ENCODE measurements at places on chromosomes 4 and X.
A peak's percentile ranks its signal among the peaks of the same experiment; 100 is the strongest.

DNA sequence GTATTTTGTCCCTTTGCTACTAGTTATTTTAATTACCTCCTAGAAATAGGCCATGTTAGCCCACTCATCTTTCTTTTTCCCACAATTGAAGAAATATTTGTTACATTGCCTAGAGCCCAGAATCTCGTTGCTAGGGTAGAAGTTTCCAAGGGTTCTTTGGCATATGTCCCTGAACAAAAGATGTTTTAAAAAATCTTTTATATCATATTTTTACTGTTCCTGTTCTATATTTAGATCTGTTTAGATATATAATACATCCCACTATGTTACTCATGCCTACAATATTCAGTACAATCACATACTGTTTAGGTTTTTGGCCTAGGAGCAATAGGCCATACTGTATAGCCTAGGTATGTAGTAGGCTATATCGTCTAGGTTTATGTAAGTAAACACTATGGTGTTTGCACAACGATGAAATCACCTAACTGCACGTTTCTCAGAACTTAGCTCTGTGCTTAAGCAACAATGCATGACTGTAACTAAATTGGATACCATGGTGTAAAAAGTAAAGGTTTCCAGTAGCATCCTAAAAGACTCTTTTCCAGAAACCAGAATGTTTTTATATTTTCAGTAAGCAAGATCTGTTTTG lies 236.0 kb upstream of the SLIT2 start:
- DNase-seq: no peak

- DNase-seq: no peak
These were observed 115.4 kb upstream of the ESX1 start for GRCh38 chrX:104370089-104370488.

DNA sequence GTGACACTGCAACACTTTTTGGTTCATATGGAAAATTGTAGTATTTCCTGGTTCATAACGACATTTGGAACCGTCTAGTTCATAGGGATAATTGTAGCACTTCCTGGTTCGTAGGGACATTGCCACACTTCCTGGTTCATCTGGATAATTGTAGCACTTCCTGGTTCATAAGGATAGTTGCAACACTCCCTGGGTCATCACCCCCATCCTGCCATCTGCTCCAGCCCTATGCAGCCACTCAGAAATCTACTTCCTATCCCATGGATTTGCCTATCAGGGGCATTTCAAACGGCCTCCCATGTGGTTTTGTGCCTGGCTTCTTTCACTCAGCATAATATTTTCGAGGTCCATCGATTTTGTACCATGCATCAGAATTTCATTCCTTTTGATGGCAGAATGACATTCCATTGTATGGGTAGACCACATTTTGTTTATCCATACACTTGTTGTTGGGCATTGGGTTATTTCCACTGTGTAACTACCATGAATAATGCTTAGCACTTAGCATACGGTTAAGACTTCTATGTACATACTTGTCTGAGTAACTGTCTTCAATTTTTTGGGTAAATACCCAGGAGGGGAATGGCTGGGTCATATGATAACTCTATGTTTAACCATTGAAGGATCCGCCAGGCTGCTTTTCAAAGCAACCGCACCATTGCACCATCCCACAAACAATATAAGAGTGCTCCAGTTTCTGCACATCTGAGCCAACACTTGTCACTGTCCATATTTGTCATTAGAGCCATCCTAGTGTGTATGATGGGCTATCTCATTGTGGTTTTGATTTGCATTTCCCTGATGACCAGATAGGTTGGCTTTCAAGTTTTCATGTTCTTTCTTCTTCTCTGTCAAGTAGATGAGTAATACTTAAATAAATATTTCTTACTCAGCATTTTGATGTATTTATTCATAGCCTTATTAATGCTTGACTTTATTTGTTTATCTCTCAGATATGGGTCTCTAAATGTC lies 58.3 kb upstream of the CD99 start:
- no peak for DNase-seq

- no peak for DNase-seq
These were observed 55.1 kb upstream of the SLC4A4 start for GRCh38 chr4:71283642-71284257.

GRCh38 chr4:149980941-149981340 lies 97.3 kb upstream of the DCLK2 start:
- DNase-seq: peak; percentile 35

GRCh38 chrX:32597777-32598176 lies 613.6 kb downstream of the DMD start:
- no peak for DNase-seq

- no peak for DNase-seq
These were observed 31.2 kb upstream of the LRPAP1 start for GRCh38 chr4:3563403-3563802.

- no peak for DNase-seq
These were observed 286.4 kb upstream of the FAT1 start for GRCh38 chr4:187010052-187010451.

DNA sequence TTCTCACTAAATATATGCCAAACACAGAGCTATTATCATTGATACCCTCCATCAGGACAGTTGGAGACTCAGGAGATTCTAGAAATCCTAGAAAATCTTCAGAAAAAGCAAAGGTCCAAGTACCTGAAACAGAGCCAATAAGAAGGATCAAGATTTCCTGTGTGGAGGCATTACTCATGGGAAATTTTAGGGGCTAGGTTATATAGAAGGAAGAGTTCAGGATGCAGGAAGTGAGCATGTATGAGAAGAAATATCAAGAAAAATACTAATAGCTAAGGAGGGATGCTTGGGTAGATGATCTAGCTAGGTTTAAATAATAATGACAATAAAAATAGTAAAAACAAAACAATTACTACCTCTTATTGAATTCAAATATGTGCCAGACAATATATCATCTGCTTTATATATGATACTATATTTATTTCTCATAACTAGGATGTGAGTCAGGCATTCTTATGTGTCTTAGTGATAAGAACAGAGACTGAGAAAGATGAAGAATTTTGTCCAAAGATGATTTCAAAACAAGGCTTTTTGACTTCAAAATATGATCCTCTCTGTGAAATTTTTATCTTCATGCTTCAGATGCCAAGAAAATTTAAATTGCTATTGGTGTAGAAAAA lies 66.4 kb upstream of the HHIP start:
- no peak for DNase-seq

GRCh38 chr4:41304221-41304620 lies 47.5 kb downstream of the UCHL1 start:
- DNase-seq: no peak

DNA sequence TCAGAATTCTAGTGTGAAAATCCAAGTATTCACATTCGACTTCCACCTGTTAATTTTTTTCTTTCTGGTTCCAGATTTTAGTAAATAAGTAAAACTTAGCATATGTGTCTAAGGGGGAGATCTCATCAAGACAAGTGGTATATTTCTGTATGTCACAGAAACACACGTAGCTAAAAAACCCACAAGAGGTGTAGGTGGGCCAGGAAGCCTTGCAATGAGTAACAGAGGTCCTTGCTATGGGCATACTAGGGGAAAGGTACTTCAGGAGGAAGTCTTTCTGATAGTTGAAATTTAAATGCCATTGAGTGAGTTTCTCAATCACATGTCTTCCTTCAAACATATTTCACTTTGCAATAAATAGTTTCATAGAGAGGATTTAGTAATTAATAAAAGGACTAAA lies 315.8 kb downstream of the MID1IP1 start:
- no peak for DNase-seq

- no peak for DNase-seq
These were observed 2.8 kb upstream of the NELFA start for GRCh38 chr4:2011583-2011982.

GRCh38 chr4:89539374-89539773 lies 231.8 kb upstream of the GPRIN3 start:
- DNase-seq: no peak

DNA sequence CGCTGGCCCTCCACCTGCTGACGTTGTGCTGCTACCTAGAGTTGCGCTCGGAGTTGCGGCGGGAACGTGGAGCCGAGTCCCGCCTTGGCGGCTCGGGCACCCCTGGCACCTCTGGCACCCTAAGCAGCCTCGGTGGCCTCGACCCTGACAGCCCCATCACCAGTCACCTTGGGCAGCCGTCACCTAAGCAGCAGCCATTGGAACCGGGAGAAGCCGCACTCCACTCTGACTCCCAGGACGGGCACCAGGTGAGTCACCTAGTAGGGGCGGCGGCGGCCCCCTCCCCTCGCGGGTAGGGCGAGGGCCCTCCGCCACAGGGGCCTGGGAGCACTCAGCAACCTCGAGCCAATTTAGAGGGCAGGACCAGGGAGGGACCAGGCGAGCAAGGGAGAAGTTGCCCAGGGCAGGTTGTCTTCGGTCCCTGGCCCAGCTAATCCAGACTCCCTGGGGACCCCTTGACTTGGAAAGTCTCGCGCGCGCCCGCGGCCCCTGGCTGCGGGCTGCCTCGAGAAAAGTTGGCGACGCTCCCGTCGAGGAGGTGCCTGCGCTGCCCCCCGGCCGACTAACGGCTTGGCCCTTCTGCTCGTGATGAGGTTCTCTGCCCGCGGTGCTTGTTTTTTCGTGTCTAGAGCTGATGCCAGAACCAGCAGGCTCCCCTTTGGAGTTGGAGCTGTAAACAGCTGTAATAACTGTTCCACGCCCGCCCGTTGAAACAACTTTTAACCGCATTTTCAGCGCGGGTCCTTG lies 717 bp downstream of the EDA start:
- no peak for DNase-seq

- no peak for DNase-seq
These were observed 4.0 kb upstream of the IRS4 start for GRCh38 chrX:108740299-108740774.

DNA sequence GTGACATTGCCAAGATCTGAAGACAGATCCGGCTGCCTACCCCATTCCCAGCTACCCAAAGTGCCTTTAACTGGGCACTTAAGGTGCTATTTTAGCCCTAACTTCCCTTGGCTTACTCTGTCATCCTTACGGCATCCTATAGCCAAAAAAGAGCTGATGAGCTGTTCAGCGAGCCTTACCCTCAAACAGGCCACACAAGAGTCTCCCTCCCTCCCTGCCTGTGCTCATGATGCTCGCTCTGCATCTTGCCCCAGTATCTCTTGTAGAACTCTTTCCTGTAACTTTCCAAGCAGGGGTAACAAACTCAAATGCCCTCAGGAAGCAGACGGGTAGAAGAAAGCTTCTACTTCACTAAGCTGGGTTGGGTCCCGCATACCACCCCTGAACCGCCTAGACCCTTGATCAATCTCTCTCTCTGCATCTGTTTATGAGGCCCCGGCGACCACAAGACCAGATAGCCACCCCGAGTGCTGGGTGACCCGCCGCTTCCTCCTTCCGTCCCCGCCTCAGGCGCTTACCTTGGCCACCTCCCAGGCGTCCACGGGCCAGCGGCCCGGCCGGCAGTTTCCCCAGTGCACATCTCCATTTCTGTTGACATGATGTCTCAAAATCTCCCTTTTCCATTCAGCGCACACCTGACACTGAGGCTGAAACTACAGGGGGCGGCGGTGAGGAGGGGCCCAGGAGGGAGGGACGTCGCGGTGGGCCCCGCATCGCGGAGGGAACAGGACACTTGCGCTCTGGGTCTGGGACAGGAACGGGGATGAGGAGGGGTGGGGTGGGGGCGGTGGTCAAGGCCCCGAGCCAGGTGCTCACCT lies 663 bp downstream of the CXorf38 start:
- no peak for DNase-seq

DNA sequence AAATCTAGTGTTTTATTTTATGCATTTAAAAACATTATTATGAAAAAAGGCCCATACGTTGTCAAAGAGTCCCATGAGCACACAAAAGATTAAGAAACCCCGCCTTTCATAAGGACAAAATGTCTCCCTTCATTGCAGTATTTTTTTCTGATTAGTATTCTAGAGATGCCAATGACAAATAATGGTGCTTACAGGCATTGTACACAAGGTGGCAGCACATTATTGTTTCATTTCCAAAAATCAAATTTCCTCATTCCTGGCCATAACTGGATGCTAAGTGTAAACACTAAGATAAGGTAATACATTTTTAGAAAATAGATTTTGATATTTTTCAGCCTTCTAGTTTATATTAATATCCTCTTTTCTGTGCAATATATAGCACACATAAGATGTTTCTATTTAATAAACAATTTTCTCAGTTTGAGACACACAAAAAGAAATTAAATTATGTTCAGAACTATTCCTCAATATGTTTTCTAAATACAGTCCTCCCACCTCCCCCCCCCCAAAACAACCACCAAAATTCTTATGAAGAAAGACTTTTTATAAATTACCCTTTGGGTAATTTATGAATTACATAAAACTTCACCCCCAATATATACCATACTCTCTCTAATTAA lies 47.7 kb downstream of the TIGD2 start:
- peak; percentile 34 for DNase-seq

GRCh38 chr4:147367891-147368290 lies 113.0 kb upstream of the EDNRA start:
- no peak for DNase-seq

DNA sequence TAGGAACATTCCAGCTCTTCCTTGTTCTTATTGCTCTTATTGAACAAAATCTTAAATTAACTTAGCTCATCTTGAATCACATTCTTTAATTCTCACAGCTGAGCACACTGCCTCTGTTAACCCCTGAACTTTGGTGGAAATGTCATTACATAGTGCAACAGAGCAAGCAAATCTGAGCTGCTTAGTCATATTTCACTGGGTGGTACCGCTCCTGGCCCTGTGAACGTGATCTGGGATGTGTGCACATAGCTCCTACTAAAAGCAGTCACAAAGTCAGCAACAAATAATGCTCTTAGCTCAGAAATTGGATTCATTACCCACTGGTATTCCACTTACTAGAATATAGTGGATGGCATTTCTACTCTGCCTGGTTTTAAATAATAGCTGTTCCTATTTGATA lies 27.9 kb downstream of the ARHGEF6 start:
- no peak for DNase-seq

GRCh38 chrX:20382518-20383297 lies 116.0 kb upstream of the RPS6KA3 start:
- no peak for DNase-seq

DNA sequence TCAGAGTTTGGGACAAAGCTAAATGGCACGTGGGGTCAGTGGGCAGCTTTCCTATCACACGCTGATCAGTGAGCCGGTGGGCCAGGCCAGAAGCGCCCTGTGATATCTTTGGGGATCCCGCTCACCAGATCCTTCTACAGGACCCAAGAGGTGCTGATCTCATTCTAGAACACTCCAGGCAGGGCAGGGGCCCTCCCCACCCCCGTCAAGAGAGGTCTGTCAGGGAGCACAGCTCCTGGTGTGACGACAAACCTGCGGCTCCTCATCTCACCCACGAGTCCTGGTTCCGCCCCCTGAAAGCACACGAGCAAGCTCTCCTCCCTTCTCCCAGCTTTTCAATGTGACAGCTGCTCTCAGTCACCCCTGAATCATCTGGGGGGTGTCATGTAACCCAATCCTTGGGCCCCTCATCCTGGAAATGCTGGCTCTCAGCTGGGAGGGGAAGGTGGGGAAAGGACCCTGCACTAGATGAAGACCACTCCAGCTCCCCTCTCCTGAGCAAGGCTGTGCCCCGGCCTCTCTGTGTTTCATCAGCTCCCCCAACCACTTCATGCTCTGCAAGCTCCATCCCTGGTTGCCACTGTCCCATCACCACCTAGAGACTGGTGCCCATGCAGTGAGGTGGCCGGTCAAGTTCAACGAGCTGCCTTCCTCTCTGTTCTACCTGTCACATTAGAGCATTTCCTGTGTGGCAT lies 4.6 kb downstream of the HCFC1 start:
- DNase-seq: no peak

GRCh38 chr4:27057662-27058061 lies 197.0 kb downstream of the STIM2 start:
- DNase-seq: no peak

- DNase-seq: no peak
These were observed 29.2 kb downstream of the PRDM5 start for GRCh38 chr4:120893314-120893713.
